ENCODE measurements at places on chromosomes 7 and 10.

- no peak for DNase-seq
These were observed 13.8 kb downstream of the LRRC4 start for GRCh38 chr7:128017460-128017859.

DNA sequence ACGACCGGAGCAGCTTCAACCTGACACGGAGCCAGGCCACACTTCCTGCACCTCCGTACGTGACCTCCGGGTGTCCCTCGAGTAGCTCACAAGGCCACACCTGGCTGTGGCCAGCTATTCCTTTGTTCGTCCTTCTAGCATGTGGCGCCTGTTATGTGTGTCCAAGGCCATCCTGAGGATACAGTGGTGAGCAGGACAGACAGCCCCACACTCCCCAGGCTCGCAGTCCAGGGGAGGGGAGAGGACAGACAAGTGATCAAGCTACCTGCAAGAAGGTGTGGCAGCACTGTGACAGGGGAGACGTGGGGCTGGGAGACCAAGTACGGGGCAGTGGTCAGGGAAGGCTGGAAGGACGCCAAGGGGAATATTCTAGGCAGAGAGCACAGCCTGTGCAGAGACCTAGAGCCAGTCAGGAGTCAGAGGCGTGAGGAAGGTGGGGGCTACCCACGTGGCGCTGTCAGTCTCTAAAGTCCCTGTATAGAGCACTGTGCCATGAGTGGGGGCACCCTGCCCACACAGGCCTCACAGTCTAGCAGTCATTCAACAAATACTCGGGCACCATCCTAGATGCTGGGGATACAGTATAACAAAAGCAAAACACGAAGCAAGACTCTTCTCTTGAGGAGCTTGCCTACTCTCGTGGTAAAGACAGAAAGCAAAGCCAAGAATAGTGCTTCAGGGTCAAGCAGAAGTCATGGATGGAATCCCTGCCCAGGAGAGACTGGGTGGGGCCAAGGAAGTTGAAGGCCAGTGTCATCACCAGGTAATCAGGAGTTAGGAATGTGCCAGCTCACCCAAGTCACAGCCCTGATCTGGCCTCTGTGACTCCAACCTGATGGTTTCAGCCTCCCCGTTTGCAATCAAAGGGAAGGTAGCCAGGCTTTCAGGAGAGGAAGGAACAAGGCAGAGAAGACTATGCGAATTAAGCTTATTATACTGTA lies 58.6 kb downstream of the PROSER2 start:
- DNase-seq = no peak

- no peak for DNase-seq
These were observed 409.1 kb downstream of the SDK1 start for GRCh38 chr7:3710122-3710521.

DNA sequence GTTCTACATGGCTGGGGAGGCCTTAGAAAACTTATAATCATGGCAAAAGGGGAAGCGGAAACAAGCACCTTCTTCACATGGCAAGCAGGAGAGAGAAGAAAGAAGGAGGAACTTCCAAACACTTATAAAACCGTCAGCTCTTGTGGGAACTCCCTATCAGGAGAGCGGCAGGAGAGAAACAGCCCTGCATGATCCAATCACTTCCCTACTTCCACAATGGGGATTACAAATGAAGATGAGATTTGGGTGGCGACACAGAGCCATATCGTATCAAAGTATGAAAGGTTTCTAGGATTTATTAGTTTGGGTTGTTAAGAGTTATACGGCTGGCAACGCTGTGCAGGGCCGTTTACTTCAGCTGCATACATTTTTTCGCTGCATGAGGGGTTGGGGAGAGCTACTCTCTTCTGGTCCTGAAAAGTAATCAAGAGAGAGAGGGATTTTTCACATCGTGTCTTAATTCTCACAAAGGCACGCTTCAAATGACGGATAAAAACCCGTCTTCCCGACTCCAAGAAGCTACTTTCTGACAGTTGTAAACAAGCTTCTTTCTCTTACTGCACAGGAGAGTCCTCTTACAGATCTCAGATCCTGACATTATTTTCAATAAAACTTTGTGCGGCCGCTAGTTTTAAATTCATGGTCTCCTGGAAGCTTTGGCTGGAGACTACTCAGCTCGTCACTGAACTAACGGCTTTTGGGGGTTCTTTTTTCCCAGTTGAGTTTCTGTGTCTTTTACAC lies 751 bp upstream of the GTPBP10 start:
- DNase-seq = no peak

DNA sequence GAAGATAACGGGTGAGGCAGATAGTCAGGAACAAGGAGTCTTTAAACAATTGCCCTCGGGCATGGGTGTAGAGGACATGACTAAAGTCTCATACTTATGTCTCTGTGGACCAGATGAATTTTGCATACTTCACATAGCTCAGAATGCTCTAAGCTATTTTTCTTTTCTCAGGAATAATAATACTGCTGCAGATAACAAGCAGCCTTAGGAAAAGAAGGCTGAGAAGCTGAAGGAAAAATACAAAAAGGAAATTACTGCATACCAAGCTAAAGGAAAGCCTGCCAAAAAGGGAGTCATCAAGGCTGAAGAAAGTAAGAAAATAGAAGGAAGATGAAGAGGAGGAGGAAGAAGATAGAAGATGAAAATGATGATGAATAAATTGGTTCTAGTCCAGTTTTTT lies 13.4 kb upstream of the ERCC6 start:
- DNase-seq = no peak

- no peak for DNase-seq
These were observed 2.9 kb upstream of the TMEM225B start for GRCh38 chr7:99594948-99595745.

GRCh38 chr7:44471436-44471835 lies 19.0 kb downstream of the NUDCD3 start:
- no peak for DNase-seq

DNA sequence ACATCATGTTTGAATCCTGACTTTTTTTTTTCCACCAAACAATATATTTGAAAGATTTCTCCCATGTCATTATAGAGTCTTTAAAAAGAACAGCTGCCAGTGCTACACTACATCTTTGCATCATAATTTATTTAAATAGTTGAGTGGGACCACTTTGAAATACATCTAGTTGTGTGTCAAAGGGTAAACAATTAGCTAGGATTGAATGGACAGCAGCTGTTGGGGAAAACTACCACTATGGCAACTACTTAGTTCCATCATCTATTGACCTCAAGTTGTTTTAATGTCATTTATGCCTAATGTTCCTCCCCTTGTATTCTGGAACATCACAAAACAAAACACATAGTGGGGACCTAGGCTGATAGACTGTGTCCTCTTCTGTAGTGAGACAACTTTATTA lies 985.1 kb downstream of the SORCS1 start:
- no peak for DNase-seq

GRCh38 chr10:7667262-7668141 lies 736 bp upstream of the ITIH5 start:
- DNase-seq = no peak

- DNase-seq = peak; percentile 25
These were observed 101.6 kb downstream of the DYNC2I1 start for GRCh38 chr7:158957921-158958491.

GRCh38 chr7:76069238-76069638 lies 21.3 kb downstream of the MDH2 start:
- no peak for DNase-seq

DNA sequence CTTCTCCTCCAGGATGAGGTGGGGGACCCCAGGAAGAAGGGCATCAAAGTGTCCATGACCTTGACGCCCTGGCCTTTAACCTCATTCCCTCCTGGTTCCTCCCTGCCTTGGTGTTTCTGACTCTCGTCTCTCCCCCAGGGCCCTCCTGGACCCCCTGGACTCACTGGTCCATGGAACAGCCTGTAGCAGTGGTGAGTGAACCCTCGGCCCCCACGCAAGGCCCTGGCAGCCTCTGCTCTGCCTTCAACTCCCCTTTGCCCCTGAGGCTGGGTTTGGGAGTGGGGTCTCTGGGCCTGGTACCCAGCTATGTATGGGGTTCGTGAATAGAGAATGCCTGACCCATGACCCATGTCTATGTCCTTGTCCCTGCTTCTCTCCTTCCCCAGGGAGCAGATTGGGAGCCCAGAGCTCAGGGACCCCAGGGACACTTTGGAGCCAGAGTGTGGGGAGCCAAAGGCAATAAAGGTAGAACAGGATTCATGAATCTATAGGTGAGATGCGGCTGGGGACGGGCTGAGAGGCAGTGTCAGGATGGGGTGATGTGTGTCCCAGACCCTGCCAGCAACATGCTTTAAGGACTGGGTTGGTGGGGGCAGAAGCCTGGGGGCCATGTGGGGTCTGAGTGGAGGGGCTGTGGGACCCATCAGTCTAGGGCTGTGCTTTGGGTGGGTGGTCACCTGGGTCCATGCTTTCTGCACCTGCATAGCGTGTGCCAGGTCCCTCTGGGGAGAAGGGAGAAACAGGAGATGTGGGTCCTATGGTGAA lies 18.4 kb upstream of the VOPP1 start:
- no peak for DNase-seq

- peak; percentile 67 for DNase-seq
These were observed 67.9 kb upstream of the PRKCQ start for GRCh38 chr10:6647811-6648526.

GRCh38 chr10:46559231-46559671 lies 2.8 kb upstream of the GPRIN2 start:
- DNase-seq = no peak

DNA sequence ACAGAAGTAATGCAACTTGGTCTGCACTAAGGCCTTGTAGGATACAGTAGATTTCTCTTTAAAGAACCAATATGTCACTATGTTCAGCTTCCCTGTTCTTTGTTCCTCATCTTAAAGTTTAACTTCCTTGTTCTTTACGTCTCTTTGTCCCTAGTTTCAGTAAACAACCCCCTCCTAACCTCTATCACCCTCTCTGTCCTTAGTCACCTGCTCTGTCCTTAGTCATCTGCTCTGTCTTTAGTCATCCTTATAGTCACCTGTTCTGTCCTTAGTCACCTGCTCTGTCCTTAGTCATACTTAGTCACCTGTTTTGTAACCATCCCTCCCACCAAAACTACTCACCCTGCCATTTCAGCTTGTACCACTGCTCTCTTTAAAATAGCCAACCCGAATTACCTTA lies 144.6 kb upstream of the TMEM106B start:
- DNase-seq = no peak

- peak; percentile 43 for DNase-seq
These were observed at the start of gene SH2B2 for GRCh38 chr7:102286237-102287110. TSS of gene SH2B2 (plus strand) at chr7:102286868. CDS start at chr7:102300551, 13,683 bp downstream.

GRCh38 chr10:29635711-29636144 lies 957 bp upstream of the SVIL start:
- DNase-seq = peak; percentile 9

DNA sequence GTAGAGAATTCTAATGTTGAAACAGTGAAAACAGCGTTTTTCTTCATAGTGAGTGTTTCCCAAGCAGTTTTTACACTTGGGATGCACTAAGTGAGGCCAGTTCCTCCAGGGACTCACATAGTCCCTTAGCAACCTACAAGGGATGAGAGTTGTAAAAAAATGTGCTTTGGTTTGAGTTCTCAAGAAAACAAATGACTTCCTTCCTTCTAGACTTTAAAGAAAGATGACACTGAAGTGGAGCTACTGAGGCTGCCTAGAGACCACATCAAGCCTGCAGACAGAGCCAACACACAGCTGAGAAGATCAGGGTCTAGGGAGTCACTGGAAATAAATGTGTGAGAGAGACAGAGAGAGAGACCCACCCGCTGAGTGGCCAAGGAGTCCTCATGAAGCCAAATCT lies 264.4 kb downstream of the TNS3 start:
- DNase-seq = no peak

- DNase-seq = no peak
These were observed 40.2 kb downstream of the CYCS start for GRCh38 chr7:25084821-25085220.

- no peak for DNase-seq
These were observed 141.6 kb upstream of the GDF10 start for GRCh38 chr10:47158116-47159071.

- no peak for DNase-seq
These were observed 18.9 kb downstream of the FAM171A1 start for GRCh38 chr10:15352201-15352600.

- DNase-seq = no peak
These were observed 897.8 kb downstream of the SORCS3 start for GRCh38 chr10:105538874-105539273.

DNA sequence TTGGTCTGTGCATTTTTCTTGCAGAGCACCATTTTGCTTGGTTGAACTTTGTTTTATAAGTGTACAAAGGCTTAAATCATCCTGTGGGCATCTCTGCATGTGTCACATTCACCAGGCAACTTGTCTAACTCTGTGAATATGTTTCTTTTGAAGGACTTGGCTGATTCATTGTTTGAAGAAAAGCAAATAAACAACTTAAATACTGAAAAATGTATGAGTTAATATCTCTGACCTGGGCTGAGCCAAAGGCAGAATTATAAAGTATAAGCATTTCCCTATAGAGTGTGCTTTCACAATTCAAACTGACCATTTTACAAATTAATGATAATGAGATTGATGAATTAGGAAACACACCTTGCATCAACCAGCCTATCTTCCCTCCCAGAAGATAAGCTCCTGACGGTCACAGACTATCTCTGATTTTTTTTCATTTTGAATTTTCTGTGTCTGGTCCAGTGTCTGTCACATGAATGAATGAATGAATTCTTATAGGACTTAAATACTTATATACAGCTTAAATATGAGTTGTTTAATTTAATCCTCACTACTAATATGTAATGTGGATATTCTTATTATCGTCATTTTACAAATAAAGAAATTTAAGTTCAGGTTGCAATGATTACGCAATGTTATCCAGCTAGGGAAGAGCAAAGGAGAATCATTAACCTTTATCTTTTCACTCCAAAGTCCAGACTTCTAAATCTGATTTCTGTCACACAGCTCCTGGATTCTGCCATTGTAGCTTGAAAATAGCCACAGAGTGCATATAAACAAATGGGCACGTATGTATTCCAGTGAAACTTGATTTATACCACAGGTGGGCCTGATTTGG lies 182.0 kb upstream of the PHYHIPL start:
- DNase-seq = no peak

GRCh38 chr10:128498746-128499145 lies 372.5 kb upstream of the MKI67 start:
- DNase-seq = no peak

- DNase-seq = no peak
These were observed 25.7 kb upstream of the FAM180A start for GRCh38 chr7:135774284-135774683.

- DNase-seq = no peak
These were observed 170.1 kb downstream of the PKD1L1 start for GRCh38 chr7:47778153-47778661.

Data from activated naive CD4-positive, alpha-beta T cell treated with Interleukin-2 at 50 U/mL for 16 hours (primary cell).